ENCODE measurements at places on chromosomes 2 and 18. TPM values are rescaled to one million over a fixed set of nuclear protein-coding genes. Genes with fewer than 3 reads are reported as not detected.

SLC9A4 gene
- not detected for total RNA-seq

NHEJ1 gene
- 25.9 TPM for total RNA-seq

CRYBA2 gene
- not detected for total RNA-seq

LRRTM1 gene
- not detected for total RNA-seq

NTSR2 gene
- total RNA-seq, result not detected

DNA sequence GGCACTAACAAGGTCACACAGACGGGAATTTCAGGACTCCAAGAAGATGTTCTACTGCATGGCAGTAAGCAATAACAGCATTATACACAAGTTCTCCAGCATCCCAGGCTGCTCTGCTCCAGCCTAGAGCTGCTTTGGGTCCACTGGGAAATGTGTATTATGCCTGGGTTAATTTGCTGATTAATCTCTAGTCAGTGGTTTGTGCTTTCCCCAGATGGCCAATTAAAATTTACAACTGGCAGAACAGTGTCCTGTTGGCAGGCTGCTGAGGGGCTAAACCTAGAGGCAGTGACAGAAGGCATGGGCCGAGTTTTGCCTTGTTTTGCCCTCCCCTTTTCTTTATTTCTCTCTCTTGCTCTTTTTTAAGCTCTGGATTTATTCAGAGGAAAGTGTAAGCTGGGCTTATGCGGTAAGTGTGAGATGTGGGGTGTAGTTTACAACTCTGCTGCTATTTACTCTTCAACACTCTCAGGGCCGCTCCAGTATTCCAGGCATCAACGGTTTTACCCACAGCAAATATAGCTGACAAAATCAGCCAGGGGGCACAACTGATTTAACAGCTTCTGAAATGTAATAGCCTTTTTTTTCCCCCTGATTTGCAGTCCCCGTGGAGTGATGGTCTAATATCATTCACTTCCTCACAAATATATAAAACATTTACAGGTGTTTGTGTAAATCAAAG lies 348.0 kb downstream of the GPD2 start:
- DNase-seq, result no peak

- no peak for DNase-seq
Observed at GRCh38 chr2:145460112-145460511, 940.2 kb upstream of the ZEB2 start.

- DNase-seq, result no peak
Observed at GRCh38 chr18:29726646-29727045, 1315.9 kb downstream of the DSC3 start.

DNA sequence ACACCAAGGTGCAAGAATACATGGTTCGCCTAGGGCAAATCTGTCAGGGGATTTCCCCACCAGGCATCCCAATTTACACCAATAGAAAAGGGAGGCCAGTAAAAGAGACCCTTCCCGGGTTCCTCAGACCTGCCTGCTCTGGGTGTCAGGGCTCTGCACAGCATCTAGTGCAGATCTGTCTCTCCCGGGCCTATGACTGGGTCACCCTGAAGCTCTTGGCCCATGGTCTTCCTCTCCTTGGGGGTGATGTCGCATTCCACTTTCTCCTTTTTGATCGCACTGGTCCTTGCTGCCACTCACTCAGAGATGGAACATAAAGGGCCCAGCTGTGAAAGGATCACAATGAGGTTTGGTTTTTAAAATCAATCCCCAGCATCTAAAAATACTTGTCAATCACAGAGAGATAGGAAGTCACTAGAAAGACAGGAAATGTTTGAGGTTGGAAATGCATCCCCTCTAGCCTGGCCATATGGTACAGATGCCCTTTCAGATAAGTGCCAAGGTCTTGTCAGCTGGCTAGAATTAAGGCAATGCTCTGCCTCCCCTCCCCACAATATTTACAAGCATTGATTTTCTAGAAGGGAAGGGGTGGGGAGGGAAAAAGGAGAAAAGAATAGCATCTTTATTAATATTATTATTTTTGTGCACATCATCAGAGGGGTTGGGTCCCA lies 34.9 kb upstream of the AFTPH start:
- DNase-seq, result no peak

GRCh38 chr2:202278944-202279343 lies 13.4 kb downstream of the NOP58 start:
- DNase-seq, result peak; percentile 52

GRCh38 chr2:25341011-25341727 lies 556 bp downstream of the DNMT3A start:
- DNase-seq, result no peak

- DNase-seq, result no peak
Observed at GRCh38 chr18:46712406-46712805, 44.4 kb downstream of the ST8SIA5 start.

- DNase-seq, result no peak
Observed at GRCh38 chr18:63316612-63317555, 2.7 kb downstream of the BCL2 start.

- no peak for DNase-seq
Observed at GRCh38 chr2:193549661-193550060, 1354.9 kb upstream of the TMEFF2 start.

DNA sequence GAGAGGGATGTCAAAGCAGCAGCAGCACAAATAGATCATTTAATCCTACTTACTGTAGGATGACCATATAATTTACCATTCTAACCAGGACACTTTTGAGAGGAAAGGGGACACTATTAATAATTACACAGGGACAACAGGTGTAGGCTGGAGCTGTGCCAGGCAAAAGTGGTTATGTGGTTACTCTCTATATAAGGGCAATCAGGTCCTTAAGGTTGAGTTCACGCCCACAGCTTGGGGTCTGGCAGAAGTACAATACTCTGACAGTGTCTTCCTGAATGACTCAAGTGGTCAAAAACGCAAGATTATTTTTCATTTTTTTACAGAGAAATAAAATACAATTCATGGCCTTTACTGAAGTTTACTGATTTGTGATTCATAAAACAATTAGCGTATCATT lies 2.8 kb downstream of the PREPL start:
- peak; percentile 94 for DNase-seq

- DNase-seq, result peak; percentile 25
Observed at GRCh38 chr18:60413944-60414547, 41.5 kb upstream of the MC4R start.

DNA sequence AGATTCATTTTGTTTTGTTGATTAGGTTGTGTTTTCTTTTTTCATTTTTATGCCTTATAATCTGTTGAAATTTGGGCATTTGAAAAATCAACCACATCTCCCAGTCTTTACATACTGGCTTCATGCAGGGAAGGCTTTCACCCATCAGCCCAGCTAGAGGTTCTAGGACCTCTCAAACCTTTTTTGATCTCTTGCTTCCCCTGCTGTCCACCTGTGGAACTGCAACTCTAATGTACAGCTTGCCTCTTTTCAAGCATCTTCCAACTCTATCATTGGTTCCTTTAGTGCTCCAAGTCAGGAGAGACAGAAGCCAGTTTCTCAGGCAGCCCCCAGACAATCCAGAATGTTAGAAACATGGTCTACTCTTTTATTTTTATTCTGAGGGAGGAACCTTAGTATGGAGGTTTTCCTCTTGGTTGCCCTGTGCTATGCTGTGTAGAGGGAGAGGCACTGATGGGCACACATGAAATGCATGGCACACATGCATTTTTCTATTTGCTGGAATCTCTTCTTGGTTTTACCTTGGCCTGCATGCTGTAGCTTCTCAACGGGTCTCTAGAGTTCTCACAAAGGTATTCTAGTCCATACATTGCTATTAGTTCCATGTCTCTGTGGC lies 107.2 kb upstream of the L3MBTL4 start:
- peak; percentile 85 for DNase-seq

DNA sequence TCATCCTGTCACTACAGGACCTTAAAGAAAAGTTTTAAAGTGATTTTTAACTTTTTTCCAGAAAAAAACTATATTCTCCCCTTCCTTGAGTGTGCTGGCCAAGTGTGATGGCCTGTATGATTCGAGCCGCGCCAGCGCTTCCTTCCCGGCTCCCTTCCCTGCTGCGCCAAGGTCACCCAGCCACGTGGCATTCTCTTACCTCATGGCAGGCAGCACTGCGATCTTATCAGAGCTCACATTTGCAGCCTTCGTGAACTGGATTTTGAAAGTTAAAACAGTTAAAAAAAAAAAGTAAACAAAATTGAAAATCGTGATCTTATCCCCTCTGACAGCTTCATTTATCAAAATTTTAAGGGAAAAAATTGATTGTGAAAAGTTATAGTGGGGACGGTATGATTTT lies 279.8 kb downstream of the PTGR3 start:
- DNase-seq, result no peak

DNA sequence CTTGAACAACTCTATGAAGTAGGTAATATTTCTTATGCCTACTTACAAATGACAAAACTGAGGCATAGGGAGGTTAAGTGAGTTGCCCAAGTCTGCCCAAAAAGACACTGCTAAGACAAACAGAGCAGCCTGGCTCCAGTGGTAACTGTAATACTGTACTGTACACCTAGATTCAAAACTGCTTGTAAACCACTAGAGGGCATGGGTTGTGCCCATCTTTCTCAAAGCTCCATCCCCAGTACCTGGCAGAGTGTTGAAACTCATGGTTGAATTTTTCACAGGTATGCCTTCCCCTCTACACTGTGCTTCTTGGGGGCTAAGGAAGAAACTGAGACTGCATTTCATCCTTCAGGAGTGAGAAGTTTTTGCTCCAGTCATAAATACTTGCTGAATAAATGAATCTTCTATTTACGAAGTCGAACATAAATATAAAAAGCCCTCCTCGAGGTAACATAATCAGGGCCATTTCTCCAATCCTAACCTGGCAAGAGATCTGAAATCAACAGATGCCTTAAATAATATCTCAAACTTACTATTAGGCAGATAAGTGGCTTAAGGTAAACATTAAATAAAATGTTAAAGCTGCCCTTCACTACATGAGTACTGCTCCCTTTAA lies 2.0 kb downstream of the PPP4R1 start:
- peak; percentile 77 for DNase-seq

DNA sequence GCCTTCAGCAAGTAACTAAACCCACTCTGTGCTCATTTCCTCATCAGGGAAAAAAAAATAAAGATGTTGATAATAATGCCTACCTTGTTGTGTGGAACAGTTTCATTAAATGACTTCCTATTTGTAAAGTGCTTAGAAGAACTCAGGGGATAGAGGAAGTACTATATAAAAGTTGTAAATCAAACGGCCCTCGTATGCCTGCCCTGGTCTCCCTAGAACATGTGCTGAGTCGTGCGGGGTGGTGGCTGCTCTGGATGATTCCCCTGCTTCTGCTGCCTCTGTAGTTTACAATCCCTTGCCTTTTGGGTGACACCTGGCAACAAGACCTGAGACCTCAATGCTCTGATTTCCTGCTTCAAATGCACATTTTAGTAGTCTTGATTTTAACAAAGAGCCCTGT lies 170.0 kb downstream of the CERS6 start:
- peak; percentile 17 for DNase-seq

- no peak for DNase-seq
Observed at GRCh38 chr18:30658306-30658705, 384.2 kb downstream of the DSC3 start.

- no peak for DNase-seq
Observed at GRCh38 chr2:20300656-20301055, 50.0 kb downstream of the PUM2 start.

DNA sequence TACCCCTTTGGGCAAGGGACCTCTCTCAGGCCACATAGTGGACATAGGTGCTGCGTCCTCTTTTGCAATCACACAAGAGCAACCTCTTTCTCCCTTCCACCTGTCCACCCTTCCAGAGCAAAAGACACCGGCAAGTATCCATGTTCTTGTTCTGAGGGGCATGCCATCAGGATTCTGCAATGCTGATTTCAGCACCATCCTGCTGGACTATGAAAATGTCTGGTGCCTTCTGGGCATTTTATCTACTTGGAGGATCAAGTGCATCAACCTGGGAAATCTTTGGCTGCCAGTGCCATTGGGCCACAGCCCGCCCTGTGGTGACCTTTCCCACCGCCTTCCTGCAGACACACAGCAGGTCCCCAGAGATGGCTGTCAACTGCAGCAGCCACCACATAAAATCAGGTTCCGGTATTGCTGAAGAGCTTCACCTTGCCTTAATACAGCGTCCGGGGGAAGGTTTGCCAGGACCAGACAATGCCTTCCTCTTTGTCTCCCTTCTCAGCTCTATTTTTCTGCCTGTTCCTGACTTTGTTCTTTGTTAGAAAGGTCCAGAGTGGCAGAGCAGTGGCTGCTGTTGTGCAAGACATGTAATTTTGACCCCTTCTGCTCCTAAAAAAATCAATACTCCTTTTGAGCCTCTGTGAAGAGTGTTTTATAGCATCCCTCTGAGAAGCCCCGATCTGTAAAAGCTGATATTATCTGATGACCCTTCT lies 18.5 kb upstream of the BOD1L2 start:
- no peak for DNase-seq

Measured in HT-29 (cell line).